ENCODE measurements at places on chromosomes 12 and 14.

DNA sequence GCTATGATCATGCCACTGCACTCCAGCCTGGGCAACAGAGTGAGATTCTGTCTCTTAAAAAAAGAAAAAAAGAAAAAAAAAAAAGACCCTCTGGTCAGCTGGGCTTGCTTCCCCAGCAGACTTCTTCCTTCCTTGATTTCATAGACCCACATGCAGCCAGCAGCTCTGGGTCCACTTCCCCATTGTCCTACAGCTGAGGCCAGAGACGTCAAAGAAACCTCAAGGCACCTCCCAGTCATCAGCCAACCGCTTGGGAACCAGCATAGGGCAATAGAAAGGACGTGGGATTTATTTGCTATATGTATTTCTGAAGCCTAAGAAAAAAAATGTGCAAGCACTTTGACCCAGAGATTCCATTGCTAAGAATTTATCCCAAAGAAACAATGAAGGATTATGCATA, 35.4 kb upstream of the SPPL3 start:
- peaks cover 26% of the 10 kb centered on the region for H3K27me3 ChIP-seq
- DNase-seq = no peak
- no peak overlapping the region for H3K4me3 ChIP-seq
- H3K36me3 ChIP-seq = no peaks in the 10 kb centered on the region
- no peak overlapping the region for H3K27ac ChIP-seq

DNA sequence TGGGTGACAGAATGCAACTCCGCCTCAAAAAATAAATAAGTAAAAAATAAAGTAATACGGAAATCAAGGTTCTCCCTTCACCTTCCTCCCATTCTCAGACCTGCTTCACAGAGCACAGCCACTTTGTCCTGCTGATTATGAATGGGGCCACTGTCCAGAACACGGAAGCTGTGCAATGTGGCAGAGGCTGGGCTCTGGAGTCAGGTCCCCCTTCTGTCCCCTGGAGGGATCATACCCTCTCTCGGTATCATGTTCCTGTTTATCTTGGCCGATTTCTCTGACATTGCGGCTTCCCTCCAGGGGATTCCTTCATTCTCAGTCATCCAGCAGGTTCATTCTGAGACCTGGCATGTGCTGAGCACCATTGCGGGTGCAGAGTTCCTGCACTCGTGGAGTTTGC, 11.3 kb downstream of the PPP2R5C start:
- no peak overlapping the region for H3K27ac ChIP-seq
- H3K4me1 ChIP-seq = peaks cover 15% of the 10 kb centered on the region
- H3K27me3 ChIP-seq = no peaks in the 10 kb centered on the region
- H3K36me3 ChIP-seq = no peaks in the 10 kb centered on the region
- no peak for DNase-seq
- no peak overlapping the region for H3K4me3 ChIP-seq

GRCh38 chr14:45905672-45906071, 652.7 kb upstream of the MIS18BP1 start:
- no peaks in the 10 kb centered on the region for H3K4me1 ChIP-seq
- DNase-seq = no peak
- H3K36me3 ChIP-seq = no peaks in the 10 kb centered on the region
- H3K27me3 ChIP-seq = no peaks in the 10 kb centered on the region
- H3K27ac ChIP-seq = no peak overlapping the region
- H3K4me3 ChIP-seq = no peak overlapping the region

- peaks cover 43% of the 10 kb centered on the region for H3K4me1 ChIP-seq
- peak overlapping the region; percentile 84 for H3K27ac ChIP-seq
- peaks cover 9% of the 10 kb centered on the region for H3K36me3 ChIP-seq
- H3K27me3 ChIP-seq = no peaks in the 10 kb centered on the region
Observed at GRCh38 chr12:54277823-54278276, 2.1 kb downstream of the CBX5 start.

DNA sequence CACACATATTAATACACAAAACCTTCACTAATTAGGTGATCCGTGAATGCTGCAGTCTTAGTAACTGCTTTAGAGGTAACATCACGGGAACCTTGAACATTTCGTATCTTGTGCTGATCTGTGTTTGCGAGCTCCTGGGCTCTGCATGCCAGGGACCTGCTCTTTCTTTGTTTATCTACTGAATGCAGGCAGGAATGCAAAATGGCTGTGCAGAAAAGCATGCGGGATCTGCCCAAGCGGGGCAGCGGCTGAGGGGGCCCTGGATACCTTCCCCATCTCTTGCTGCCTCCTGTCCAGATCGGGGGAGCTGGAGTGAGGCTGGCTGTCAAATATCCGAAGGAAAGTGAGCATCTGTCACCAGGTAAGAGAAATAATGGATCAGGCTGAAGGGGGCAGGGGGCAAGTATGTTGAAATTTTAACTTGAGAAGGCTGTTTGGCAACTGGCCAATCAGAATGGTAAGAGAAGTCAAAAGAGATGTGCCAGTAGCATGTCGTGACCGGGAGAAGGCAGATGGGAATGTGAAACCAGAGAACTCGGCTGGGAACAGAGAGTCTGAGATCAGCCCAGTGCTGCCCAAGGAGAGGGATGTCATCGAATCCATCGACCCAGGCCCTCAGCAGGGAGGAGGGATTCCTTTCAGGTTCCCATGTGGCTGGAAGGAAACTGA, 191.4 kb downstream of the TTC7B start:
- H3K27ac ChIP-seq = no peak overlapping the region
- no peaks in the 10 kb centered on the region for H3K36me3 ChIP-seq
- H3K4me3 ChIP-seq = no peak overlapping the region
- DNase-seq = no peak
- peaks cover 20% of the 10 kb centered on the region for H3K4me1 ChIP-seq

DNA sequence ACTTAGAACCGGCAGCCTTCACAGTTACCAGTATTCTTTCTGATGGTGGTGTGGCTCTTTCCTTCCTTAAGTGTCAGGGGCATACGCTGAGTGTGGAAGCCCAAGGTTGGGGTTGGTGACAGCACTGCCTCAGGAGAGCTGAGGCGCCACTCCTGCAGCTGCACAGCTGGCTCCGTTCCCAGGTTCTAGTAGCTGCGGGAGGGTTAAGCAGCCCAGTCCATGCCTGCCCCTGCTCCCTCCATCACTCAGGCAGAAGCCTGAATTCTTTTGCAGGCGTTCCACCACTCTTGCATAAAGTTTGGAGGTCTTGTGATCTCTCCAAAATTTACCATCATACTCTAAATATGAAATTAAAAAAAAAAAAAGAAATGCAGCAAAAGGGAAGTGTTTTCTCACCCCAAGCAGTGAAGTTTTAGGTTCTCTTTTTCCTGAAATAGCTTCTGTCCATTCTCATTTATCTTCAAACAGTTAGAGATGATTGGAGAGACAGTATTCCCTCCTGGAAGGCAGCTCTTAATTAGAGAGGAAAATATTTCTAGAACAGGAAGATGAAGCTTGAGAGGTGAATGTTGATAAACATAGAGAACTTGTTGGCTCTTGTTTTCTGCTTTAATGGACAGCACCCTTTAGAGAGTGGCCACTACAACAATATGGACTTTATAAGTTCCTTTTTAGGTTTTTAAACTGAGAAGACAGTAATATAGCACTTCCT, 136.1 kb downstream of the FGD4 start:
- no peaks in the 10 kb centered on the region for H3K36me3 ChIP-seq
- peaks cover 48% of the 10 kb centered on the region for H3K4me1 ChIP-seq
- H3K4me3 ChIP-seq = peak overlapping the region; percentile 49
- peak overlapping the region; percentile 66 for H3K27ac ChIP-seq
- DNase-seq = peak; percentile 85

GRCh38 chr14:102525219-102525928, 15.8 kb upstream of the ANKRD9 start:
- H3K4me3 ChIP-seq = peak overlapping the region; percentile 29
- no peaks in the 10 kb centered on the region for H3K36me3 ChIP-seq
- H3K4me1 ChIP-seq = peaks cover 10% of the 10 kb centered on the region
- DNase-seq = no peak
- no peaks in the 10 kb centered on the region for H3K27me3 ChIP-seq
- H3K27ac ChIP-seq = peak overlapping the region; percentile 73

DNA sequence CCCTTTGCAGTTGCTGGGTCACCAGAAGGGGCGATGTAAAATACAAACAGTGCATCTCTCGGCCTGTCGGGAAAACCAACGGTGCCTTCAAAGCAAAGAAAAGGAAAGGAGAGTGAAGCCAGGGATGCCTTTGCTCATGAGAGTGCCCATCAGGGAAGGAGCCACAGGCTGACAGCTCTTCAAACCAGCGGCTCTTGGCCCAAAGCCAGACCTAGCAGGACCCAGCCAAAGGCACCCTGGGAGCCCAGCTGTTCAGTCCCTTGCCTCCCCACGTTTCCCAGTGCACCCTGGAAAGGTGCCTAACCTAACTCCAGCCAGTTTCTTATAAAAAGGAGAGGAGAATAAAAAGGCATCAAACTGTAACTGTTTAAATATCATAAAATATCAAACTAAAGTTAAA, 29.2 kb downstream of the PRMT8 start:
- no peaks in the 10 kb centered on the region for H3K27me3 ChIP-seq
- no peak overlapping the region for H3K27ac ChIP-seq
- no peaks in the 10 kb centered on the region for H3K36me3 ChIP-seq
- no peak overlapping the region for H3K4me3 ChIP-seq
- peak; percentile 45 for DNase-seq
- H3K4me1 ChIP-seq = peaks cover 15% of the 10 kb centered on the region

GRCh38 chr12:21656905-21657325, 727 bp downstream of the LDHB start:
- peak overlapping the region; percentile 55 for H3K4me3 ChIP-seq
- peak; percentile 43 for DNase-seq
- H3K27ac ChIP-seq = peak overlapping the region; percentile 96
- no peaks in the 10 kb centered on the region for H3K27me3 ChIP-seq

GRCh38 chr12:95528431-95528830, 22.8 kb downstream of the USP44 start:
- no peaks in the 10 kb centered on the region for H3K27me3 ChIP-seq
- H3K4me1 ChIP-seq = no peaks in the 10 kb centered on the region
- no peaks in the 10 kb centered on the region for H3K36me3 ChIP-seq
- DNase-seq = no peak
- H3K4me3 ChIP-seq = no peak overlapping the region

- no peak for DNase-seq
- no peak overlapping the region for H3K4me3 ChIP-seq
- H3K27ac ChIP-seq = no peak overlapping the region
- H3K36me3 ChIP-seq = no peaks in the 10 kb centered on the region
Observed at GRCh38 chr14:69327507-69327906, 67.5 kb downstream of the GALNT16 start.

GRCh38 chr14:100072783-100073346, 7.6 kb downstream of the EVL start:
- H3K4me1 ChIP-seq = peaks cover 31% of the 10 kb centered on the region
- DNase-seq = no peak
- no peaks in the 10 kb centered on the region for H3K27me3 ChIP-seq

GRCh38 chr12:12521044-12521485, 41.6 kb downstream of the DUSP16 start:
- H3K27me3 ChIP-seq = no peaks in the 10 kb centered on the region
- H3K36me3 ChIP-seq = peaks cover 12% of the 10 kb centered on the region
- H3K4me3 ChIP-seq = no peak overlapping the region
- DNase-seq = no peak
- no peak overlapping the region for H3K27ac ChIP-seq

- peaks cover 10% of the 10 kb centered on the region for H3K27me3 ChIP-seq
- no peak overlapping the region for H3K4me3 ChIP-seq
- no peaks in the 10 kb centered on the region for H3K4me1 ChIP-seq
- H3K36me3 ChIP-seq = no peaks in the 10 kb centered on the region
Observed at GRCh38 chr14:97296176-97296575, 499.0 kb downstream of the VRK1 start.

DNA sequence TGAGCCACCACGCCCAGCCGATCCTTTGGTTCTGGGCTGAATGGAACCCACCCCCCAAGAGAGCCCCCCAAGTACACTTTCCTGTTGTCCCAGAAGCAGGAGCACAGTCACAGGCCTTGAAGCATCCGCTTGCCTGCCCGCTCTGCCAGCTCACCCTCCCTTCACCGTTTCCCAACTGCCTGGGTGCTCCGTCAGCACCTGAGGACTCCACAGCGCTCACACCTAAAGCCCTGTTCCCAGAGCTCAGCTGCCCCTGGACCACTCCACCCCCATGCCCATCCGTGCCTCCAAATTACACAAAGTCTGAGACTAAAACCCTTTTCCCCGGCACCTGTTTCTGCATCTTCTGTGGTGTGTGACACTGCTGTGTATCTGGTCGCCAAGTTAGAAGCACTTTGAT, 44.3 kb upstream of the TRAF3 start:
- no peak overlapping the region for H3K4me3 ChIP-seq
- H3K4me1 ChIP-seq = no peaks in the 10 kb centered on the region
- no peak overlapping the region for H3K27ac ChIP-seq
- H3K27me3 ChIP-seq = no peaks in the 10 kb centered on the region
- peaks cover 31% of the 10 kb centered on the region for H3K36me3 ChIP-seq

GRCh38 chr12:102480406-102480805, at the start of gene IGF1:
IGF1 (minus strand) TSS chr12:102480563; CDS start chr12:102480381, 182 bp downstream.
- H3K27ac ChIP-seq = no peak within 1 kb of the TSS
- peak within 1 kb of the TSS; percentile 31 for H3K4me3 ChIP-seq

GRCh38 chr12:27615331-27615891, 80.8 kb upstream of the REP15 start:
- DNase-seq = no peak
- H3K4me1 ChIP-seq = peaks cover 9% of the 10 kb centered on the region
- H3K27me3 ChIP-seq = no peaks in the 10 kb centered on the region
- no peak overlapping the region for H3K27ac ChIP-seq

GRCh38 chr12:12442548-12443071, 85.7 kb downstream of the BORCS5 start:
- H3K27ac ChIP-seq = peak overlapping the region; percentile 74
- H3K4me3 ChIP-seq = no peak overlapping the region
- no peaks in the 10 kb centered on the region for H3K36me3 ChIP-seq
- H3K4me1 ChIP-seq = peaks cover 53% of the 10 kb centered on the region
- H3K27me3 ChIP-seq = no peaks in the 10 kb centered on the region

- H3K4me3 ChIP-seq = no peak overlapping the region
- H3K27ac ChIP-seq = no peak overlapping the region
- H3K4me1 ChIP-seq = no peaks in the 10 kb centered on the region
- H3K36me3 ChIP-seq = no peaks in the 10 kb centered on the region
- DNase-seq = no peak
Observed at GRCh38 chr12:11615481-11615880, 34.0 kb upstream of the ETV6 start.

DNA sequence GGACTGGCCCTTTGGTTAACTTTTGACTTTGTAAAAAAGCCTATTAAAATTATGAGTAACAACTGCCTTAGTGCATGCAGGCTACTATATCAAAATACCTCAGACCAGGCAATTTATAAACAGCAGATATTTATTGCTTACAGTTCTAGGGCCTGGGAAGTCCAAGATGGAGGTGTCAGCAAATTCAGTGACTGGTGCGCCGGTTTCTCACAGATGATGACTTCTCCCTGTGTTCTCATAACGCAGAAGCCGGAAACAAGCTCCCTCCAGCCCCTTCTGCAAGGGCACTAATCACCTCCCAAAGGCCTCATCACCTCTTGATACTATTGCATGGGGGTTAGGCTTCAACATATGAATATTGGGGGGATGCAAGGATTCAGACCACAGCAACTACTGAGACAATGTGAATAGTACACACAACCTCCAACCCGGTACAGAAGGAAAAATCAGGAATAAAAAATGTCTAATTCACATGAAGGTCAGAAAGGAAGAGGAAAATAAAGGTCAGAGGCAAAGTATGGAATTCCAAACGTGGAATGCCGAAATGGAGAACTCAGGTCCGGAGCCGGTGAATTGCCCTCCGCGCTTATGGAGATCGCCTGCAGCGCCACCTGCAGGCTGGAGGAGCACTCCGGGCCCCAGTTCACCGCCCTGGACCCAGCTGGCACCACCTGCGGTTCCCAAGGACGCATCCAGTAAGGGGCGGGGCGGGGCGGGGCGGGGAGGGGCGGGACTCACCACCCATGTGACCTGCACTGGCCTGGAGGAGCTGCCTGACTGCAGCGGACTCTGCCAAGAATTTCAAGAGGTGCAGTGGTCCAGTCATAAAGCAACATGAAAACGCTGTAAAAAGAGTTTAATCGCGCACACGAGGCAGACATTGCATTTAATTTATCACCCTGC, 203.4 kb downstream of the KIF26A start:
- no peaks in the 10 kb centered on the region for H3K36me3 ChIP-seq
- no peak overlapping the region for H3K27ac ChIP-seq
- no peak for DNase-seq
- peaks cover 22% of the 10 kb centered on the region for H3K27me3 ChIP-seq
- no peak overlapping the region for H3K4me3 ChIP-seq
- no peaks in the 10 kb centered on the region for H3K4me1 ChIP-seq
